Hematopoietic multipotent progenitor cell treated with erythropoietin and hydrocortisone succinate and interleukin-3 and kit ligand, for 8 days (in vitro differentiated cells): ENCODE measurements at places on chromosomes 4 and X.

- DNase-seq: no peak
These were observed at the start of gene RGN for GRCh38 chrX:47078129-47079043. Gene RGN (plus strand): TSS chrX:47078443. CDS start chrX:47081145, 2,702 bp downstream.

- no peak for DNase-seq
These were observed 45.2 kb upstream of the WDR1 start for GRCh38 chr4:10161840-10162239.

- no peak for DNase-seq
These were observed 101.1 kb downstream of the TSPAN5 start for GRCh38 chr4:98557194-98557892.

GRCh38 chrX:150456466-150456865, 93.3 kb downstream of the MAMLD1 start:
- no peak for DNase-seq

- DNase-seq: no peak
These were observed 13.8 kb downstream of the RNF128 start for GRCh38 chrX:106740193-106740780.

GRCh38 chr4:1961563-1961962, 47.2 kb downstream of the NELFA start:
- DNase-seq: no peak

DNA sequence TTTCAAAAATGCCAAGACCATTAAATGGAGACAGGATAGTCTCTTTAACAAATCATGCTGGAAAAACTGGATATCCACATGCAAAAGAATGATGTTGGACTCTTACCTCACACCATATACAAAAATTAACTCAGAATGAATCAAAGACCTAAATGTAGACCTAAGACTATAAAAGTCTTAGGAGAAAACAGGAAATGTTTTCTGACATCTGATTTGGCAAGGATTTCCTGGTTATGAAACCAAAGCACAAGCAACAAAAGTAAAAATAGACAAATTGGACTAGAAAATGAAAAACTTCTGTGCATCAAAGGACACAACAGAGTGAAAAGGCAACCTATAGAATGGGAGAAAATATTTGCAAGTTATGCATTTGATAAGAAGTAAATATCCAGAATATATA, 37.6 kb downstream of the ARFIP1 start:
- DNase-seq: no peak

DNA sequence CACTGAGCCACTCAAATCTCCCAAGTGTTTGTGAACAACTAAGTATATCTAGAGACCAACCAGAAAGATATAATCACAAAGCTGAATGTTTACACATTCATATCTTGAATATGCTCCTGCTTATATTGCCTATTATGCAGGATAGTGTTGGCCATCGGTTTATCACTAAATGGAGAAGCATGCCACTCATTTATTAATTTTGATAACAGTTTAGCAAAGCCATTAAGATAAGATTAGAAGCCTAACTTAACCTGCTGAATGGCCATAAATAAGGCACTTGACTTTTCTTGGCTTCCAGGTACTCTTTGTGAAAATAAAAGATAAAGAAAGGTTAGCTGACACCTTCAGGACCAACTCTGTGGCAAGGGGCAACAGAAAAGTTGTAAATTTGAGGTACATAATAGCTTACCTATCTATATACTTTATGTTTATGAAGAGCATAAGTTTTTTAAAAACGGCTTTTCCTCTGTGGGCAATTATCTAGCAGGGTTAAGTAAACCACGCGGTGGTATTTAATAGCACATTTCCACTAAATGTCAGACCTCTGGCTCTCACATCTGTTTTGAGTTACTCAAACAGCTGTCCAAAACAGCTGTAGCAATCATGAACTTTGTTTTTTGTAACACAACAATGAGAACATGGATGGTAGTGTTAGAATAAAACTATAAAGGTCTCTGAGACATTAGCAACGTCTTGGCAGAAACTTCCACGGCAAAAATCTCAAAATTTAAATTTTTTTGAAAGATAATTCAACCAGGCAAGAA, 58.8 kb upstream of the FTHL17 start:
- no peak for DNase-seq

GRCh38 chr4:161538941-161539340, 624.9 kb downstream of the FSTL5 start:
- no peak for DNase-seq

DNA sequence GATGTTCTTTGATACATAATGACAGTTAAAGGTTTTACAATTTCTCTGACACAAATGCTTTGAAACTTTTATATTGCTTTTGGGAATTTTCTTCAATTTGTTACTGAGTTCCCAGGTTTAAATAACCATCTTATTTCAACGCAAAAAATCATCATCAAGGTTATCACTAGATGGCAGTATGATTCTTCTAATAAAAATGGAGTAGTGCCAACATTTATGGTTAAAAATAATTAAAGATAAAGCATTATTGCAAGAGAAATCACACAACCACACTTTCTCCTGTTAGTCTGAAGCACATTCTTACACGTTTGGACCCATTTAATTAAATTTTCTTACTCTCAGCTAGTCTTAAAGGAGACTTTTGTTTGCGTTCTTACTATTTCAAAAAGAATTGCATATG, 611.3 kb upstream of the CPXCR1 start:
- peak; percentile 1 for DNase-seq

DNA sequence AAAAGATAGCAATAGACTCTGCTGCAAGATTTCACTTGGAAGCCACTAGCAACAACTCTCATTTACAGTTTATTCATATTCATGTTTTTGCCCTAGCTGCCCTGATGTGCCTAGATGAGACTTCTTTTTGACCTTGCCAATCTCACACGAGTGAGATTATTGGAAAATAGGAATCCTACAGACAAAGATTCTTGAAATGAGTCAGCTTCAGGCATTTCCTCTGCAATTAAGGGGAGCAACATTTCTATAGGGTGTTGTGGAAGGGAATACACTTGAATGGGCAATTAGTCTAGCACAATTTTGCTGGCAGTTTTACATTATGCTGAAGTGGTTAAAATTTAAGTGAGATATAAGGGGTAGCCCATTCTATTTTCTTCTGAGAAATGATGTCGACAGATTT, 217.0 kb upstream of the FAT4 start:
- no peak for DNase-seq

DNA sequence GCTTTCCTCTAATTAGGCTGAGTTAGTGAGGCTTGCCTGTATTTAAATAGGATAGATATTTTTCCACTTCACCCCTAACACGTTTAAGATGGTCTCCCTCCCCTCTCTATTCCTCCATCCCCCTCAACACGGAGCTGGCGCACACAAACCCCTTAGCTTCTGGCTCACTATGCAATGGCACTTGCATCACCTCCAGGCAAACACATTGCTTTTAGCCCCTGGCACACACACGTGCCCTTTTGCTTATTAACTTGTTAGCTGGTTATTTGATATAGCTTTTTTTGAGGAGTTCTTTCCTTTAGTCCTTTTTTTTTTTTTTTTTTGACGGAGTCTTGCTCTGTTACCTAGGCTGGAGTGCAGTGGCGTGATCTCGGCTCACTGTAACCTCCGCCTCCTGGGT, 94.3 kb downstream of the HDAC8 start:
- DNase-seq: no peak
